ENCODE measurements at places on chromosomes 16 and 17.

- DNase-seq: no peak
Observed at GRCh38 chr17:767076-767475, 15.0 kb downstream of the GLOD4 start.

DNA sequence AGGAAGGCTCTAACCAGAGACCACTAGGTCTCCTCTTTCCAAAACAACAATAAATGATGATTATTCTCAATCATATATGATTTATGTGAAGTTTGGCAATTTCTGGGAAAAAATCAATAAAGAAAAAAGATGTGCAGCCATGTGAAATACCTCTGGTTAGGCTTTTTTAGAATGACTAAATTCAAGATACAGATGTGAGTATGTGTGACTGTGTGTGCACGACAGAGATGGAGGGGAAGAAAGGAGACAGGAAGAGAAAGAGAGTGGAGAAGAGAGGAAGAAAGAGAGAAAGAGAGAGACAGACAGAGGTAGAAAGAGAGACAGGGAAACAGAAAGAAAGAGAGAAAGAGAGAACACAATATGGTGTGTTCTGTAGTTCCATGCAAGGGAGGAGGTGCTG lies 558.6 kb upstream of the CDH5 start:
- DNase-seq: no peak

DNA sequence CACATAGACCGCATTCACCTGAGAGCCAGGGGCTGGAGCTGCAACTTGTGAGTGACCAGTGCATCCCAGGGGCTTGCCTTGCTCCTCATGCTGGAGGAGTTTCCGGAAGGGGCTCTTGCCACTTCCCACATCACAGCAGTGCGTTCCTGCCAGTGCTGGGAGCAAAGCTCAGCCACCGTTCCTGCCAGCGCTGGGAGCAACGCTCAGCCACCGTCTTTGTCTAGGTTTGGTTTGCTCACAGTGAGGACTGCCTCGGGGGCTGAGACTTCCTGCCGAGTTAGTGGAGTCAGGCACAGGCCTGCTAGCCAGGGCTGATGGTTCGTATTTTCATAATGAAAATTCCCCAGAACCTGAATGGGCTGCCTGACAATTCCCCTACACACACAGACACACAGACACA lies 5.4 kb upstream of the CHRNE start:
- DNase-seq: no peak

- DNase-seq: no peak
Observed at GRCh38 chr17:2366747-2367494, 29.6 kb downstream of the SGSM2 start.

DNA sequence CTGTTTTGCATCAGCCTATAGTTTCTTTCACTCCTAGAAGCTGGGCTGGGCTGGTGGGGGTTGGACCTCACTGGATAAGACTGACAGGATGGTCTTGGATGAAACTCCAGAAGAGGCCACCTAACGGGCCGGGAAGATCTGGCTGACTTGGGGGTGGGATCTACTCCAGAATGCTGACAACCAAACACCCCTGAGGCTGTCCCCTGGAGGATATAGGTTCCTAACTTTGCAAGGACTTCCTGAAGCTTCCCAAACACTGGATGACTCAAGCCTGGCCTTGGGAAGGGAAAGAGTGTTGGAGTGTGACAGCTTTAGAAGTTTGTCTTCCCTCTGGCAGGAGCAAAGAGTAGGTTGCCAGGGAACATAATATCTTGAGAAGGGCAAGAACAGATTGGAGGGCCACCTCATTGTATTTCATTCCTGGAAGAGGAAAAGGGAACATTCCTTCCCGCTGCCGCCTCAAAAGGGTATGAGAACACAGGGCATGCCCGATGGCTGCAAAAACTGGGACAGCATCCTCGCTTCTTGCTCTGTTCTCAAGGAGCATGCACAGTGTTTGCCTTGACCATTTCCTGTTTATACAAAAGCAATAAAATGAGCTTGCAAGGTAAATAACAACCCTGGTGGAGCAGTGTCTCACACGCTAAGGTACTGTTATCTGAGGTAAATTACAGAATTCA lies 6.8 kb upstream of the CYB5B start:
- DNase-seq: no peak

DNA sequence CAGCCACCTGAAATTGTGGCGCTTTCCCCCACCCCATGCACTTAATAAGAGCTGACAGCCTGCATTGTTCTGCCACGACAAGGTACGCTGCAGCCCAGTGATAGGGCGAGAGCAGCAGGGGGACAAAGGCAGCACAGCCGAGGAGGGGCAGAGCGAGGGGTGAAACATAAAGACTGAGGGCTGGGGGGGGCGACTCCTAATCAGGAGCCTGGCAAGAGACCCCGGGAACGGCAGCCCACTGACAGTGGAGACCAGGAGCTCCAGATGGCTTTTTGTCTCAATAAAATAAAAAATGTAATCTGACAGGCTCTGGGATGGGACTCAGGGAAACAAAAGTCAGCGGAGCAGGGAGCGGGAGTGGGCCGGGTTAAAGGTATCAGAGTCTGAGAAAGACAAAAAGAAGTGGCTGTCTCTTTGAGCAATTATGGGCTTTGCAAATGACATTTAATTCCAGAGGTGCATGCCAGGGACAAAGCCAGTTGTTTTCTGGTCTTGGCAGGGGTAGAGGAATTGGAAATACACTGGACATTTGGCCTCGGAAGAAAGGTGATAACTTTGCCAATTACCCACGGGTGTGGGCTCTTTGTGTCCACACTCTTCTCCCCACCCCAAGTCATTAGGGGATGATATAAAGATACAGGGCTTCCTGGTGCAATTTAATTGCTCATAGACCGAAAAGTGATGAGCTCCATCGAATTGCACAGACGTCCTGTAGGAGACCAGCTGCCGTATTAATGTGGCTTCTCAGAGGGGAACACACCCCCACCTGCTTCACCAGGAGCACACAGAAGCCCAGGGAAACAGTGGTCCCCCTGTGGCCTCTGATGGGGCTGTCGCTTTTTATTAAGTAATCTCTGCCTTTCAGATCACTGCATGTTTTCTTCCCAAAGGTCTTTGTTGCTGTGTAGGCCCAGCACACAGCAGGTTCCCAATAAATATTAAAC lies 17.6 kb upstream of the CCDC182 start:
- DNase-seq: no peak

DNA sequence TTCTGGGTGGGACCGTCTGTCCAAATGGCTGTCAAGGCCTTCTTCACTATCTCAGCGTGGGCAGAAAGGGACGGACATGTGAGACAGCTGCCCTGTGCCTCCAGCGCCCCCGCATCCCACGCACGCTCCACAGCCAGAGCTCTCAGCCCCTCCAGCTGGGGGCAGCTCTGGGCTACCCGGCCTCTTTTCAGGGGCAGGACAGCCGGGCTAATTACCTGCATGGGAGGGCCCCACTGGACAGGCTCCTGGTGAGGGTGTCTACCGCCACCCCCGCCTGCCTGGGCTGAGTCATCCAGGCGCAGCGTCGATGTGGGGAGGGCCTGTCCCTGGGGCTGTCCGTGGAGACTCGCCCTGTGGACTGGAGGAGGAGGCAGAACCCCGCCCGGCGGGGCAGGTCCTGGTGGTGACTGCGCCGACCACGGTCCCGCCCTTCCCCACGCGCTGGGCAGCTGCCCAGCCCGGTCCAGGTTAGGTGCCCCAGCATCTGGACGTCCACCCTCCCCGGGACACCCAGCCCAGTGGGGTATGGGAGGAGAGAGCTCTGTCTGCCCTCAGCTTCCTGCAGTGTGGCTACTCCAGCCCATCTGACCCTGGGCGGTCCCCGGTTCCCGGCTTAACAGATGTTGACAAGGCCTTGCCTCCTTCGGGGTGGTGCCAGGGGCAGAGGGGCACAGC lies 5.9 kb upstream of the METRNL start:
- DNase-seq: no peak

DNA sequence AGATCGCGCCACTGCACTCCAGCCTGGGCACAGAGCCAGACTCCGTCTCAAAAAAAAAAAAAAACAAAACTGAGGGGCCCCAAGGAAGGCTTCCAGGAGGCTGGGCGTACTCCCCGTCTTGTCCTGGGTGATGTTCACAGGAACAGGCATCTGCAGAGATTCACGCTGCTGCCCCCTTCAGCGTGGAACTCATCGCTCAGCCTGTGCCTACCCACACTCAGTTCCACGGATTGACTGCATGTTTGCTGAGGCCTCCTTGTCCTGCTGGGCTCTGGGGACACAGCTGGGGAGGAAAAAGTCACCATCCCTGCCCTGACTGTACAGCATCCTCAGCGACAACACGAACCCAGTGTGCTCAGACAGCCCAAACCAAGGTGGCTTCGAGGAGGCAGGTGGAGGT lies 12.9 kb upstream of the OSGIN1 start:
- no peak for DNase-seq

- no peak for DNase-seq
Observed at GRCh38 chr16:3625911-3626732, 14.7 kb upstream of the SLX4 start.

DNA sequence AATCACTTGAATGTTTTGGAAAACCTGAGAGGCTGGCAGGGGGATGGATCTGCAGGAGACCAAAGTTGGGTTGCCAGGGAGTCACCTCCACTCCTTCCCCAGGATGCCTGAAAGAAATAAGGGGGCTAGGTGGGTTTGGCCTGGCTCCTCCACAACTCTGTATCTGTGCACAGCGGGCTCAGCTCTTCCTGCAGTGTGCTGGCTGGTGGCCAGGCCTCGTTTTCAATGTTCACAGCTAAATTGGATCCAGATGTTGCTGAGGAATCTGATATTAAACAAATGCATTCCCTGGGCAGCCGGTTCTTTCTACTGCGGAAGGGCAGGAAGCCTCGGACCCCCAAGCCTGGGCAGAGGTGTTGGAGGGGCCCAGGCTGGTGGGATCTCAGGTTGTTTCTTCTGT lies 106.2 kb downstream of the N4BP1 start:
- no peak for DNase-seq

GRCh38 chr16:87369796-87370719 lies 13.5 kb downstream of the FBXO31 start:
- no peak for DNase-seq

GRCh38 chr17:61160204-61160603 lies 239.4 kb upstream of the TBX2 start:
- no peak for DNase-seq

GRCh38 chr16:81817296-81817695 lies 38.2 kb downstream of the PLCG2 start:
- DNase-seq: no peak

DNA sequence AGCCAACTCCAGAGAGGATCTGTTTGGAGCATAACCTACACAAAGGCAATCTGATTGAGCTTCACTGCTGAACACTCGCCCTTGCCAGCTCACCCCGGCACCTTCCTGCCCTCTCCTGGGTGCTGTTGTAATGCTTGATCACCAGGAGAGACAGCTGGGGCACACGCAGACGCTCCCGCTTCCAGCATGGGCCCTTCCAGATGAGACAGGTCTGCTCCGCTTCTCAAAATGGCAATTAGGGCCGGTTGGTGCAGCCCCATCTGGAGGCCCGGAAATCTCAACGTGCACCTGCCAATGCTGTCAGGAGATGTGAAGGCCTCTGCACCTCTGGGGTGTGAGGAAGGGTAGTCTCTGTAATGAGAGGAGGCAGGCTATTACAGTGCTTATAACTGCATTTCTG lies 206.1 kb downstream of the ABCC12 start:
- no peak for DNase-seq

- DNase-seq: no peak
Observed at GRCh38 chr17:17062356-17062755, 20.1 kb downstream of the MPRIP start.

DNA sequence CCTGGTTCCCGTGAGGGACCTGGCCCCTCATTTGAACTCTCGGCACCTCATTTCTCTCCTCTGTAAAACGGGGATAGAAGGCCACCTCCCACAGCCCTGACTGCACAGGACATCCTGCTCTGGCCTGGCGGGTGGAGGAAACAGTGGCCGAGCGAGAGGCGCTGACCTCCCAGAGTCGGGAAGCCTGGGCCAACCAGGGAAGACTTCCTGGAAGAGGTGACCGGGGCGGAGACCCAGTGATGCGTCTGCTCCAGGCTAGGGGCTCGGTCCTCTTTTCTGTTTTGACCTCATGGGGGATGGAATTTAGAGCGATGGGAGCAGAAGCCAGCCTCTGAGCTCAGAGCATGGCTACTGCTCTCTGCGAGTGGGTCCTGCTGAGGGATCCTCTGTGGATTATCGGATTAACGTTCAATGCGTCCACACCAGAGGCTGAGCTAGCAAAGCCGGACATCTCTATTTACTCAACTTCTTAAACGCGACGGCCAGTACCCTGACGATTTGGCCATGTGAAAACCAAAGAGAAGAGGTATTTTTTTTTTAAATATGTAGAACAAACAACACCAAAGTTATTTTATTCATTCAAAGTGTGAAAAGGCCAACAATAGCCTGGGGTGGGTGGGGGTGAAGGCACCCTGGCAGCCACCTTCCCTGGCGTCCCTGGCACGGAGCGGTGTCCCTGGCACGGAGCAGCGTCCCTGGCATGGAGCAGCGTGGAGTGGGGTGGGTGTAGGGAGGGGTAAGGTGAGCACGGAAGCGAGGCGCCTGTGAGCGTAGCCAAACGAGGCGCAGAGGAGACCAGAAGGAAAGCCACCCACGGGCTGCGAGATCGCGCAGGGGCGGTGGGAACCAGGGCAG lies 9.2 kb upstream of the MSLN start:
- no peak for DNase-seq
